Hippocampal formation (tissue), 2 donors: ENCODE measurements at places on chromosomes 5 and 9.

GRCh38 chr5:59673438-59674058 is 220.0 kb downstream of the PDE4D start:
- no peak for DNase-seq

- no peak for DNase-seq
Measured at GRCh38 chr5:77209495-77210090, 887 bp upstream of the PDE8B start.

DNA sequence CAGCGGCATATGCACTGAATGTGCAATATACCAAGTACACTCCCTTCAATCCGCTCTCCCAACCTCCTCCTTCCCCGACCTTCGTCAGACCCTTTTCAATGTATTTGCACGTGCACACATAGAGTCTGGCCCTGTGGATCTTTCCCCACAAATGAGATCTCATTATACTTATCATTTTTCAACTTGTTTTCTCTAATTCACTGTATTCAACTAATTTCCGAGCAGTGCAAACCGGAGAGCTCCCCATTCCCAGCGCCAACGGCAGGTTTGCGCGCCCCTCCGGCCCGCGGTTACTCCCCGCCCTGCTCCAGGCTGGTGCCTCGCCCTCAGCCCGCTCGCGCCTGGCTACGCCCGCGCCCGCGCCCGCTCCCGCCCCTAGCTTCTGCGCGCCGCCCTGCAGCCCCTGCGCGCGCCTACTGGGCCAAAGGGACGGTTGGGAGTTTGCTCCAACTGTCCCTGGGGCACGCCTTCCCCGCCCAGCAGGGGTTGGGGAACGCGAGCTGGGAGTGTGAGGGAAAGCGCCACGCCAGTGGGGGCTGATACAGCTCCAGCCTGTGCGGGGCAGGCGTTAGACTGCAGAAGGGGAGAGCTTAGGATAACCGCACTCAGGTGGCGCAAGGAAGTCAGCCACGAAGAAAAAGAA is 3.3 kb upstream of the CDC20B start:
- DNase-seq, result no peak

GRCh38 chr9:130663258-130663976 is 977 bp upstream of the PRDM12 start:
- no peak for DNase-seq

DNA sequence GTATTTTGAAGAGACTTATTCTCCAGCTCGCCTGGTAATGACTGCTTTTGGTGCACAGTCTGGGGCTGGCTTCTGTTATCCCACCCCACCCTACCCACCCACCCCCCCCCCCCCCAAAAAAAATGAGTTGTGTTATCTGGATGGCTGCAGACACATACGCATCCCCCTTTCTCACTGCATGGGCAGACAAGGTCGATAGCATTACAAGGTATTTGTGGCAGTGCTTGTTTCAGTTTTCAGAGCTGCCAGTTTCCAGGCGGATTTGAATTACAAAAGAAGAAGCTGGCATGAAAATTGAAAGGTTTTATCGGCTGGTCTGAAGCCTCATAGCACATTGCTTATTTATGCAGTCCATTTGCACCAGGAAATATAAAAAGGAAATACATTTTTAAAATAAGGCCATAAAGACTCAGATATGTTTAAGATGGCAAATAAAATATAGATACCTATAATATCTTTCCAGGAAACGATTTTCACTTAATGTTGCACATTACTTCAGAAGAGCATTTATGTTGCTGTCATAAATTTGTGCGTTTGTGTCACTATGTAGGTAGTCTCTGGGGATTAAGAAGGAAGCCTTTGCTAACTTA is 85.1 kb upstream of the GRHPR start:
- no peak for DNase-seq

DNA sequence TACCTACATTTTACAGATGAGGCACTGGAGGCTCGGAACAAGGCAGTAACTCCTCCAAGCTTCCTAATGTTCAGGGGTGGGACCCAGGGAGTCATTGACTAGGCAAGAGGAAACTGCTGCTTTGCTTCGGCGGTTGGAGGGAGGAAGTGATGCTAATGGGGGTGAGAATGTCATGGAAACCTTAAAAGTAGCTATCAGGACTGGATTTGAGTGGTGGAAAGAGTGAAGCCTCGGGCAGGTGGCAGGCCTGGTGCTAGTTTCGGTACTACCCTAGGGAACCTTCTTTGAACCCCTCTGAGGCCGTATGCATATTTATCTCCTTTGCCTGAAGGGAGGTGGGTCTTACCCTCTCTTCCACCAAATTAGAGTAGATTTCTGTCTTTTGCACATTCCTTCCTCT is 1.6 kb downstream of the BSPRY start:
- no peak for DNase-seq

DNA sequence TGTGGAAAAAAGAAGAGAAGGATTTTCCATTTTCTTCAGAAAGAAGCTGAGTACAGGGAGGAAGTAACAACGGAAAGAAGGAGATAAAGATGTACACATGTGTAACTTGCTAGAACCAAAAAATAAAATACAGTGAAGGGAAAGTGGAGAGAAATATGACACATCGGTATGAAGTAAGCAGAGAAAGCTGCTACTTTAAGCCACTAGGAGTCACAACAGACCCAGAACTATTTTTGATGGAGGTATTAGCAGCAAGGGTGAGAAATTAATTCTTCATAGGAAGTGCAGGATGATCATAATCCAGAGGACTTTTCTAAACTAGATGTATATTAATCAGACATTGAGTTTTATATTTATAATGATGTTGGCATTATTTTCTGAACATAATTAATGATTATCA is 88.5 kb downstream of the FAM174A start:
- DNase-seq, result peak; percentile 6
